ENCODE measurements at places on chromosomes 12 and 14. TPM values are rescaled to one million over a fixed set of nuclear protein-coding genes. Genes with fewer than 3 reads are reported as not detected.

Gene DPF3
- 23.0 TPM for total RNA-seq

Gene C14orf39
- 1.1 TPM for total RNA-seq

Gene LRTM2
- not detected for total RNA-seq

Gene SLC5A8
- not detected for total RNA-seq

Gene HCFC2
- total RNA-seq, result 23.0 TPM

Gene SLC17A8
- not detected for total RNA-seq

Gene FGF23
- total RNA-seq, result not detected

Gene NANOG
- 0.10 TPM for total RNA-seq

DNA sequence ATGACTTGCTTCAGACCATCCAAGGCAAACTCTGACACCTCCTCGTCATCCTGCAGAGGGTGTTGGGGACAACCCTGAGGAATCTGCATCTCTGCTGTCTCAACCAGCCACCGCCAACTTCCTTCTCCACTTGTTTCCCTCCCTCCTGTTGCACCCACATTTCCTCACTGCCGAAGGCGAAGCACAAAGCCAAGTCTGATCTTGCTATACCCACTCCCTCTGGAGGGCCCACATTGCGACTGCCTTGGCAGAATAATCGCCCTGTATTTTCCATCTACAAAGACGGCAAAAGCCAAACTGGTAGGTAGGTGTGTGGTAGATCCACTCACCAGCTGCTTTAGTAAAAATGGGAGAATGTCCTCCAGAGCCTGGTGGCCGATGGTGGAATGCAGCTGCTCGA, 21.8 kb upstream of the RAB35 start:
- no peak for DNase-seq

- no peak for DNase-seq
Observed at GRCh38 chr12:26226629-26227360, 31.4 kb downstream of the SSPN start.

DNA sequence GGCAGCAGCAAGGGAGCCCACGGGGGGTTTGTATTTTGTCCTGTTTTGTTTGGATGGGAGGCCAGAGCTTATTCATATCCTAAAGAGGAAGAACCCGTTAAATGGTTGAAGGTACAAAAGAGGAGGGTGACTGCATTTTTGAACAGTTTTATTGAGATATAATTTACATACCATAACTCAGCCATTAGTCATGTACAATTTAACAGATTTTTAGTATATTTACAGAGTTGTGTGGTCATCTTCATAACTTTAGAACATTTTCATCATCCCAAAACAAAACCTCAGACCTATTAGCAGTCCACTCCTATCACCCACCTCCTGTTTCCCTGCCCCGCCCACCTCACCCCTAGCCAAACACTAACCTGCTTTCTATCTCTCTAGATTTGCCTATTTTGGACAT, 12.6 kb downstream of the NRDE2 start:
- no peak for DNase-seq

DNA sequence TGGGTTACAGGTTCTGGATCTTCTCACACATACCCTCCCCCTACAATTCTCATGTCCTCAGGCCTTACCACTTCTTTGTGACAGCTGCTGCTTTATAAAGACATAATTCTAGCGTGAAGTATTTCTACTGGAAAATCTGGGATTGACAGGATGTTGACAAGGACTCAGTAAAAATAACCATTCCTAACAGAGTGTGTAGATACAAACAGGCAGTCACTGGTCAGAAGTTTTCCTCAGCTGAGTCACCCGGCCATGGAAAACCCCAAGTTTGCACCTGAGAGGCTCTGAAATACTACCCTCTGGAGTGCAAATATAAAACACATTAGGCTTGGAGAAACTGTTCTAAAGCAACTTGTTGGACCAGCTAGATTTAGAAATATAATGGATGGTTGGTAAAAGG, 54.4 kb downstream of the SPPL3 start:
- DNase-seq, result peak; percentile 50

DNA sequence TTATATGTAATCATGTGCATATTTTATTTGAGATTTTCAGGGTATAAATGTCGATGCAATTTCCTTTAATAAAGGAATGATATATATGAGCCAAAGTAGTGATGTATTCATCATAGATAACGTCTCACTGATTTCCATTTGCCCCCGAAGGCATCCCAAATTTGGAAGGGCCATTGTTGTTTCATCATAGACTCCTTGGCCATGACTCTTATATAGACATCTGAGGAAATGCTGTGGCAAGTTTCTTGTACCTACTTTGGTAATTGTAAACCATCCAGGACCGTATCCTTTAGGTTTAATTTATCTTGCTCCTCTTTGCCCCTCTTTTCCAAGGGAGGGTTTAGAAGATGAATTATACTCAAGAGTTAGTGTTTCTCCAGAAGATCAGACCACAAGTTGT, 84.7 kb downstream of the SAMD4A start:
- no peak for DNase-seq

- no peak for DNase-seq
Observed at GRCh38 chr14:86824167-86824566, 1168.8 kb downstream of the GALC start.

GRCh38 chr12:41510470-41510869, 322.4 kb downstream of the PDZRN4 start:
- no peak for DNase-seq

GRCh38 chr12:96034621-96035282, 635 bp downstream of the LTA4H start:
- no peak for DNase-seq

- DNase-seq, result no peak
Observed at GRCh38 chr14:41830714-41831406, 224.2 kb downstream of the LRFN5 start.

- DNase-seq, result no peak
Observed at GRCh38 chr14:77681196-77682157, 26.3 kb downstream of the ALKBH1 start.

DNA sequence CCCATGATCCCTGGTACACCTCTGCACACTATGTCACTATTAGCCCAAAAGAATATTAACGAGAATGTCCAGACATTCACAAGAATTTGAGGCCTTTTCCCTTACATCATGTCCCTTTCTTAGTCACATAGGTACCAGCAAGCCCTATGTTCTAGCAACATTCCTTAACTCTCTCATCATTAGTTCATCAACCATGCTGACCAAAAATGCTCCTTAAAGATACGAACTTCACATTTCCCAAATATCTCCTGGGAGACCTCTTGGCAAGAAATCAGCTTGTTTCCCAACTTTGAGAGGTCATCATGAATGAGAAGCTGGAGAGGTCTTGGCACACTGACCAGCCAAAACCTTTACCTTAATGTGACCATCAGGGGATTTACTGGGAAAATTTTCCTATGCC, 4.6 kb downstream of the SALL2 start:
- DNase-seq, result no peak

DNA sequence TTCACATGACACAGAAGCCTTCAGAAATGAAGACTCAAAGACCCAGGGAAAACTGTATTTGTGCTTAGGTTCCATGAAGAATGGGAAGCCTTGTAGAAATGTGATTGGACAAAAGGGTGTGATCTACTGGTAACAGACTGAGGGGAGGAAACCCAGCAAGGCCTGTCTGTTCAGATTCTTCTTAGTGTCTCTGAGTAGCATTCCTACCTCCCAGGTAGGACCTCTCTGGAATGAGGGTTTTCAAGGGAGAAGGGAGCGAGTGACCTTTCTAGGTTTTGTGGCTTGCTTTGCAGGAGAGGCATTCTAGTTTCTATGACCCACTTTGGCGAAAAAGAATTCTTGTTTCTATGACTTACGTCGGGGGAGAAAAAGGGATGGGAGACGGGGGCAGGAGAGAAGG, 401.7 kb downstream of the DPF3 start:
- DNase-seq, result no peak

- no peak for DNase-seq
Observed at GRCh38 chr12:68521848-68522502, 88.7 kb upstream of the RAP1B start.

DNA sequence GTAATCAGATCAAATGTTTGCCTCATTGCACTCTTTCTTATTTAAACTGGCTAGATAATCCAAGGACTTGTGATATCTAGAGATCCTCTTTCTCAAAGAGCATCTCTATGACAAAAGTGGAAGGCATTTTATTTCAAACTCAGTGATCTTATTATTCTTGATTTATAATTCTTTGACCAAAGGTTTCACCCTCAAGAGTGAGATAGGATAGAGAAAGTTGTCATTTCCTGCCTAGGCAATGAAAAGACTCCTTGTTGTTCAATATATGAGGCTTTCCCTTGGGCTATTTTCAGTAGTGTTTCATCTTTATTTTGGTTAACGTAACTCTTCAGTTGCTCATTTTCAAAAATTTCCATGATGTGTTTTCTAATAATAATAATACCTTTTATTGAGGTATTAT, 18.0 kb upstream of the INSM2 start:
- DNase-seq, result no peak

DNA sequence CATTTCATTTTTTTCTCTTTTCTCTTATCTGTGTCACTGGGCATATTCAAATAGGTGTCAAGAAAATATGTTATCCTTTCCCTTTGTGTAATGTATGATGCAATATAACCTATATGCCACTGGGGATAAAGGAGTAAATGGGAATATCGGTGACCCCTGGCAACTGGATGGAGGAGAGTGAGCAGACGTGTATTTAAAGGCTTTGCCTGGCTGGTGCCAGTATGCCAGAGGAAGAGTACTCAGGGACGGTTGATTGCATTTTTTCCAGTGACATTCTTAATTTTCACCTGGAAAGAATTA, 12.0 kb upstream of the STXBP6 start:
- DNase-seq, result no peak

DNA sequence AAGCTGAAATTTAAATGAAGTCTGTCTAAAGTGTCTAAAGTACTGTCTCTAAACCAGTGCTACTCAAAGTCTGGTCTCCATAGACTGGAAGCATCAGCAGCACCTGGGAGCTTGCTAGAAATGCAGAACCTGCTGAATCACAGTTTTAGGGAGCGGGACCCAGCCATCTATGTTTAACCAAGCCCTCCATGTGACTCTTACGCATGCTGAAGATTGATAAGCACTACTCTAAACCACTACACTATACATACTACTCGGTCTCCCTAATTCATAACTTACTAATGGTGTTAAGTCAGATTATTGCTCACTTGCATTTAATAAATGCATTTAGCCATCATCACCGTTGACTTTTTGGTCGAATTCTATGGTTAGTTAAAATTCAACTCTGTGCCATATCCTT, 88.8 kb downstream of the SLC25A21 start:
- DNase-seq, result no peak

- no peak for DNase-seq
Observed at GRCh38 chr14:52350445-52350844, 36.3 kb downstream of the PTGER2 start.

DNA sequence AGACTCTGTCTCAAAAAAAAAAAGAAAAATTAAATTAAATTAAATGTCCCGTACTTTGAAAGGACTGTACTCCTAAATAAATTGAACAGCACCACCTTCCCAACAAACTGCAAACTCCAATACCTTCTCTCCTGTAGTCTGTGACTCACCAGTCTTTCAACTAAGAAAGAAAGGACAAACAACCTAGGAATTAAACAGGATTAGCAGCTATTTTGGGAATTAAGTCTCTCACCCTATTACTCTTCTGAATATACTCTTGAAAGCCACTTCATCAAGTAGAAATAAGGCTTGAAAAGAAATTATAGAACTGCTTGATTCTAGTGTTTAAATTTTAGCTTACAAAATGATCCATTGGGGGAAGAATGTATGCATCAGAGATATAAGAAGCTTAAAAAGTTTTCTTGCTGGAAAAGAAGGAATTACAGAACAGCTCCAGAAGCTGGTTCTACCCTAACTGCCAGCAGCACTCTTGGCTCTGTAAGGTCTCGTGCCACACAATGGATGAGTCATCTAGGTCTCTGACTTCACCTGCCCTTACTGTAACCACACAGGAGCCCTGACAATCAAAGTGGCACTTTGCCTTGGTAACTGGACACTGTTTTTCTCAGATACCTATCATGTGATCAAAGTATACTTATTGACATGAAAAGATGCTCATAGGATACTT, 57.0 kb upstream of the CERS5 start:
- DNase-seq, result peak; percentile 45

- DNase-seq, result no peak
Observed at GRCh38 chr12:65518771-65519170, 240.3 kb downstream of the MSRB3 start.

DNA sequence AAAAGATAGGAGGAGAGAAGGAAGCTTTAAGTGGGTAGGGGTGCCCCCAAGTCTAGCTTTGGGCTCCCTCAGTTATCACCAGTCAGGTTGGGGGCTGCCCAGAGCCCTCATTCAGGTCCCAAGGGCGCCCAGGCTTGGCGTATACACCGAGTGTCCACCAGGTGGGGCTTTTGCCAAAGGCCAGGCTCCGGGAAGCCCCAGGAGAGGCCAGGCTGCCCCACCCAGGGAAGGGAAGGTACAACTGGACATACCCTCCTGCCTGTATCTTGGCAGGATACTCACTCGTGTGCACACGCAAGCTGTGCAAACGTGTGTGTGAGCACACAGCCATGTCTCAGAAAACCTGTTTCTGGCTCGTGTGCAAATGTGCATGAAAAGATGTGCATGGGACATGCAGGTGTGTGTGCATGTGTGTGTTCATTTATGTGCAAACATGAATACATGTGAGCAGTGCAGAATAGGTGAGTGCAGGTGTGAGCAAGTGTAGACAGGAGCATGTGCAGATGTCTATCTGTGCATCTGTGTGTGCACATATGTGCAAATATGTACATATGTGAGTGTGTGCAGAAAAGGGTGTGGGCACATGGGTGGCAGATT, 103.9 kb upstream of the MYL2 start:
- DNase-seq, result peak; percentile 20

DNA sequence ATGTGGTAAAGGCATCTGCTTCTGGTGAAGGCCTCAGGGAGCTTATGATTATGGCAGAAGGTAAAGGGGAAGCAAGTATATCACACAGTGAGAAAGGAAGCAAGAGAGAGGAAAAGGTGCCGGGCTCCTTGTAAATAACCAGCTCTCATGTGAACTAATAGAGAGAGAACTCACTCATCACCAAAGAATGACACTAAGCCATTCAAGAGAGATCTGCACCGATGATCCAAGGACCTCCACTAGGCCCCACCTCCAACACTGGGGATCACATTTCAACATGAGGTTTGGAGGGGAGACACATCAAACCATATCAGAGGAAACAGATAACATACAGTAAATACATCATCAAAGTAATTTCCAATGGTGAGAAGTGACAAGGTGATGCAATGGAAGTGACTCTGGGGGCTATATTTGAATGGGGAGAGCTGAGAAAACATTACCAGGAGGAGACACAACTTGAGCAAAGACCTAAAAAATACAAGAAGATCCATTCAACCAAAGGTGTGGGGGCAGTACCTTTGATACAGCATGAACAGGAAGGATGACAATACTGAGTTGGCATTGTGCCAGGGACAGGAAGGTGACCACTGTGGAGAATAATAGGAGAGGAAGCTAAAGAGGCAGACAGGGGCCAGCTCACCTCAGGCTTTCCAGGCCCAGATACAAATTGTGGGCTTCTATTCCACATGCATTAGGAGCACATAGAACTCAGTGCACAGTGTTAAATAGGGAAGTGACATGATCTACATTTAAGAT, 134.4 kb upstream of the GRIP1 start:
- DNase-seq, result no peak

- DNase-seq, result no peak
Observed at GRCh38 chr12:104048811-104049210, 1.2 kb downstream of the GLT8D2 start.

GRCh38 chr12:89405626-89406345, 53.5 kb upstream of the DUSP6 start:
- no peak for DNase-seq

- DNase-seq, result no peak
Observed at GRCh38 chr14:55973285-55973800, 144.9 kb upstream of the PELI2 start.
